Nucleus accumbens (tissue), 56 donors: ENCODE measurements at places on chromosomes 1 and 21.

DNA sequence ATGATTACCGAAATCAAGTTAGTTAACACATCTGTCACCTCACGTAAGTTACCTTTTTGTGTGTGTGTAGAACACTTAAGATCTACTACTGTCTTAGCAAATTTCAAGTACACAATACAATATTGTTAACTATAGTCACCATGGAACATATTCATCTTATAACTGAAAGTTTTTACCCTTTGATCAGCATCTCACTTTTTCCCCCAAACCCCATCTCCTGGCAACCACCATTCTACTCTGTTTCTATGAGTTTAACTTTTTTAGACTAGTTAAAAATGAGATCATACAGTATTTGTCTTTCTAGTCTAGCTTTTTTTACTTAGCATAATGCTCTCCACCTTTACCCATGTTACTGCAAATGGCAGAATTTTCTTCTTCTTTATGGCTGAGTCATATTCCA, 124.7 kb downstream of the RABGAP1L start:
- no peak for DNase-seq

GRCh38 chr1:207004931-207005830, 27.4 kb downstream of the C1orf116 start:
- DNase-seq = no peak

DNA sequence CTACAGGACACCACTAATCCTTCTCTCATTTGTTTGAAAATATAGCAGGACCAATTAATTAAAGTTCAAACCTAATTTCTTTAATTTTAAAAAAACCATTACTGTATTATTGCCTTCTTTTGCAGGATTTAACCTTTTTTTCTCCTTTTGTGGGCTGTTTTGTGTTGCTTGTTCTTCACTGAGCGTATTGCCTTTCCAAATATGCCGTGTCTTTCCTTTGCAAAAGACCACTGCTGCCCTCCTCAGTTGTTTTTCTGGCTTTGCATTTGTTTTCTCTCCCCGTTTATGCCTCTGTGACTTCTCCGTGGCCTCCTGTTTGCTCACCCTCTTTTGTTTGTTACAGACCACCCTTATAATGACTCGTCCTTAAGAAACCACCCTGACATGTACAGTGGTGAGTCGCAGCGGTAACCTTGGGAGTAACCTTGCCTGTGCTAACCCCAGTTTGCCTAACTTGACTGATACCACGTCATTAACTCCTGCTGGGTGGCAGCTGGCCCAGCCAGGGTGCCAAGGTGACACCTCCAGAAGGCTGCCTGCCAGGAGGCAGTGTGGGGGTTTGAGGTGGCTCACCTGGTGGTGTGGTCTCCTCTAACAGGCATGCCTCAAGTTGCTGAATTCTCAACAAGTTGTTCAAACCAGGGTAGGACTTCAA, 81.1 kb upstream of the CNTN2 start:
- DNase-seq = no peak

- no peak for DNase-seq
These were observed 9.4 kb downstream of the PHACTR4 start for GRCh38 chr1:28378906-28379305.

- DNase-seq = no peak
These were observed 539.7 kb upstream of the DAB1 start for GRCh38 chr1:57963581-57963980.

GRCh38 chr1:96771847-96772246, 50.3 kb downstream of the PTBP2 start:
- no peak for DNase-seq
